ENCODE measurements at places on chromosomes 11 and 22.

DNA sequence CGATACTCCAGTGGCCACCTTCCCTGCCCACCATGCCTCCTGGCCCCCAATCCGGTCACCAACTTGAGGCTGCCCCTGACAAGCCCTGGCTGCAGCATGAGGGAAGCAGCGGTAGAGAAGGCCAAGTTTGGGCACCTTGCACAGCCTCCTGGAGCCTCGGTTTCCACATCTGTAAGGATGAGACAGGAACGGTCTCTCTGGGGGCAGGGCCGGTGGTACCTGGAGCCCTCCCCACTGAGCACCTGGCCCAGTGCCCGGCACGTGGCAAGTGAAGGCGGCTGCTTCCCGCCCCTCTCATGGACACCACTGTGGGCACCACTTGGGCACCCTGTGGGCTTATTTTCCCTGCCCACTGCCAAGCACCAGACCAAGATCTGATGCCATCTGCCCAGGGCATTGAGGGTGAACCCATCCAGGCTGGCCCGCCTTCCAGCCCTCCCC, 77.8 kb downstream of the CDKN1C start:
- DNase-seq = no peak

GRCh38 chr11:118442908-118443589, 6.8 kb downstream of the KMT2A start:
- DNase-seq = no peak

GRCh38 chr11:126862664-126863243, 137.8 kb downstream of the KIRREL3 start:
- no peak for DNase-seq

GRCh38 chr11:746289-747157, 741 bp upstream of the TALDO1 start:
- DNase-seq = no peak

DNA sequence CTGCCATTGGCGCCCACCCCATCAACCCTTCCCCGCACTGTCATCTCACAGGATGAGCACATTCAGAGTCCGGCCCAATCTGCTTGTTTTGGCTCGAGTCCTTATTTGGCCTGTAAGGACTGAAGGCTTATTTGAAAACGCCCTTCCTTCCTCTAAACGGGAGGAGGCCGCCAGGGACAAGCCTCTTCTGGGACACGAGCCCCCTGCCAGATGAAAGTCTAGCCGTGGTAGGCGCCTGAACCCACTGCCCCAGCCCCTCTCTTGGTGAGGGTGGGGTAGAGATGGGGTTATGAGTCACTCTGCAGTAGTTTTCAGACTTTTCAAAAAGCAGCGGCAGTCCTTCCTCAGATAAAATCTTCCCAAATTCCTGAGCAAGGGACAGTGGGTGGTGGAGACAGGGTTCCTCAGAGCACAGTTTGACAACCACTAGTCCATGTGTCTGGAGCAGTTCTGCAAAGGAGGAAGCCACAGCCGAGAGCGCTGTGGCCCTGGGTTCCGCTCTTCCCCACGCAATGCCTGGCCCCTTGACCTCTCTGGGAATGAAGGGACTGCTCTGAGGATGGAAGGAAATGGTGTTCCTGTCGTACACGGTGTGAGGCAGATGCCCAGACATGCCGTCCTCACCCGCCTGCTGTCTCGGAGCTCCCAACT, 57.0 kb downstream of the MYH9 start:
- DNase-seq = no peak

DNA sequence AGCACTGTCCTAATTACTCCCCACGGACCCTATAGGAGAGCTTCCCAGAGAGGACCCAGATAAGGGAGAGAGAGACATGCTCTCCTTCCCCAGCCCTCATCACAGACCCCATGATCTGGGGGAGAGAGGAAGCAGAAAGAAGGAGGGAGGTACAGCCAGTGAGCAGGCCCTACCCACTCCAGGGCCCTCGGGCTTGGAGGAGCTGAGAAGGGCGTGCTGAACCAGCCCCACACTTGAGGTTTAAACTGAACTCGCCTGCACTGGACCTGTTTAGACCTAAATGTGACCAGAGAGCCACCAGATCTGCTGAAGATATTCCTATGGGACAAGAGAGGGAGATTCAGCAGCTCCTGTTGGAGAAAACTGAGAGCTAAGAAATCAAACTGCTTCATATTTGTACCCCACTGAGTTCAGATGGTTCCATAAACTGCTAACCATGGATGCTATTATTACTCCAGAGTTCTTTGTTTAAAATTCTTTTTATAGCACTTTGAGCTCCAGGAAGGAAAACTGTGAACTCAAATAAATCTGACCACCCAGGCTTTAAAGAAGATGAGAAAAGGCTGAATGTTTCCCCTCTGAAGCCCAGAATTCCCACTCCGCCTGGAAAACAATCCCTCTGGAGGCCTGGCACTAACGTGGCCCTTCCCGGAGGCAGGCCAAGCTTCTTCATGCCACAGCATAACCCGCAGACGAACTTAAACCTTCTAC, 67.2 kb downstream of the EFCAB6 start:
- no peak for DNase-seq

DNA sequence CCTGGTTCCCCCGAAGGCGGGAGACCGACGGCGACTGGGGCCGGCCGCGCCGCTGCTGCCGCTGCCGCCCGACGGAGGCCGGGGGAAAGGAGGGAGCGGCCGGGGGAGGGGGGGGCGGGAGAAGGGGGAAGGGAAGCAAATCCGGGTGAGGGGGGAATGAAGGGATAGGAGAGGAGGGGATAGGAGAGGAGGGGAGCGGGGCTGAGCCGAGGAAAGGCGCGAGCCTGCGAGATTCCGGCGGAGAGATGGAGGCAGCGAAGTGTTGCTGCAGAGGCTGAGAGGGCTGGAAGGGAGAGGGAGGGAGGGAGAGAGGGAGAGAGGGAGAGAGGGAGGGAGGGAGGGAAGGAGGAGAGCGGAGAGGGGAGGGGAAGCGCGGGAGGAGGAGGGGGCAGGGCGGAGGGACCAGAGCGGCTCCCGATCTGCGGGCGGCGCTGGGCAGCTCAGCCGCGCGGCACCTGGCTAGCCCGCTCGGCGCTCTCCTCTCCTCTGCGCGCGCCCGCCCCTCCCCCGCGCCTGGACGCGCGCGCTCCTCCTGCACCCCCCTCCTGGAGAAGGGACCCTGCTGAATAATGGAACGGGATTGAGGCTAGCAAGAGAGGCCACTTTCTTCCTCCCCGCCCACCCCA, 52.3 kb downstream of the SLC22A12 start:
- DNase-seq = no peak

DNA sequence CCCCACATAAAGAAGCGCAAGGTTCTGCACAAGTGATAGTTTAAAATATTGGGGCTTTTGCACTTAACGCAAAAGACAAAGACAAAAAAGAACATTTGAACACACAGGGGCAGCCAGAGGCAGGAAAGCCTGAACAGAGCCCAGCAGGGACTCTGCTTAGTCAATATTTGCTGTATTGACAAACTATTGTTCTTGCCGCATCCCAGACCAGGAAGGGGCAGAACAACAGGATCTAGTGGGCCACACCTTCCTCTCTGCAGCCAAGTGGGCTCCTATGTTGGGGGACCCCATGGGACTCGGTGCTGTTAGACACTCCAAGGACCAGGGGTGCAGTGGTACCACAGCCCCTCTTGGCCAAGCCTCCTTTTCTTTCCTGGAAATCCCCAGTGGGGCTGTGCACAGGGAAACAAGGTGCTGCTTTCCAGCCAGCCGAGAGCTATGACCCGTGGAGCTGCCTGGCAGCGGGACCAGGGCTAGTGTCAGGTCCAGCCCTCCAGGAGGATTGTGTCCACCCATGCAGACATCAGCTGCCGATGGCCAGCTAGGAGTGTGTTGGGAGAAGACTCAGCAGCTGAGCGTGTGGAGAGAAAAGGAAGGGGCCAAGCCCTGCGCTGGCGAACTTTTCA, 43.3 kb upstream of the ANO1 start:
- DNase-seq = no peak

DNA sequence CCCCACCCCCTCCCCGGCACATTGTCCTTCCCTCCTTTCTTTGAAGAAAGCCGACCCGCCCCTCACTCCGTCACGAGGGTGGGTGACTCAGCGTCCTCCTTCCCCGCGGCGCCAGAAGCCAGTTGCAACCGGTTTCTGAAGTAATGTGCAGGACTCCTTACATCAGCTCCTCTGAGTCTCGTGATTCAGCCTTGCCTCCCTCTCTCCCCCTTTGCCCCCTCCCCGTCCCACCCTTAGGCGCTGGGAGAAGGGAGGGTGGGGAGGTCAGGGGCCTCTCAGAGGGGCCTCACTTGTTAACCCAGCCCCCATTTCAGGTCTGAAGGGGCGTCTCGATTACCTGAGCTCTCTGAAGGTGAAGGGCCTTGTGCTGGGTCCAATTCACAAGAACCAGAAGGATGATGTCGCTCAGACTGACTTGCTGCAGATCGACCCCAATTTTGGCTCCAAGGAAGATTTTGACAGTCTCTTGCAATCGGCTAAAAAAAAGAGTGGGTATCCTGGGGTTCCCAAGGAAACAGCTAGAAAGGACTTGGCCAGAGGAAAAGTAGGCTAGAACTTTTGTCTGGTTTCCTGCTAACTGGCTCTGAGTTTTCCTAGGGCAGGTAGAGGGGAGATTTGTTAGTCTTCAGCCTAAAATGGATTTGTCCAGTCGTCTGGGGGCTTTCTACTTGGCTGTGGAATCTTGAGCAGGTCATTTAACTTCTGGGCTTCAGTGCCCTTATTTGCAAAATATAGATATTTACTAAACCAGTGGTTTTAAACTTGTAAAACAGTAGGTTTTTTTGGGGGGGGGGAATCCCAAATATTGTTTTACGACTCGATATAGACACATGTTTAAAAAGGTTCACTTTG, 1.1 kb downstream of the SLC3A2 start:
- DNase-seq = peak; percentile 88

DNA sequence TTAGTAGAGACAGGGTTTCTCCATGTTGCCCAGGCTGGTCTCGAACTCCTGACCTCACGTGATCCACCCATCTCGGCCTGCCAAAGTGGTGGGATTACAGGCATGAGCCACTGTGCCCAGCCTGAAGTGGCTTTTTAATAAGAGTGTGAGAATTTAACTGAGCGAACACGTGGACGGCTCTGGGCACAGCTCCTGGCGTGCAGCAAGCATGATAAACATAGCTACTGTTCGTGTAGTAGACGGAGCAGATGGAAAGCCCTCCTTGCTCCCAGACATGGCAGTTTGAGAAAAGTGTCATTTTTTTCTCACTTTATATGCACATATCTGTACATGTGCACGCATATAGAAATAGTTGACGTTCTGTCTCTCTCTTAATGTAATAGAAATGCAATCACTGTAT, 7.0 kb downstream of the EMID1 start:
- no peak for DNase-seq

GRCh38 chr11:60125956-60126585, 37.6 kb downstream of the MS4A2 start:
- no peak for DNase-seq

DNA sequence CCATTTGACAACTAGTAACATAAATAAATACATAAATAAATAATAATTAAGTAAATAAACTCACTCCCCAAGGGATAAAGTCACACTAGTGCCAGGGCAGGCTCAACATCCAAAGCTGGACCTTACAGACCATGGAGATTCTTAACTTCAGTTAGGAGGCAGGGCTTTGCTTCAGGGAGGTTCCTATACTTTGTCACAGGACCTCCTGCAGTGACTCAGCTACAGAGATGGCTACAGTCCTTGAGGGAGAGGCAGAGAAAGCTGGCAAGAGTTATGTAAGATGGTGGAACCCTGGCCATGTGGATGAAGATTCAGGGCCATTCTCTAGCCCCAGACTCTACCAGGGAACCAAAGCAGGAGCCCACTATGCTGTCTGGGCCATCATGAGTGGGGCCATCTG, 74.1 kb upstream of the CADM1 start:
- DNase-seq = no peak

- no peak for DNase-seq
Observed at GRCh38 chr11:32184723-32185376, 94.0 kb downstream of the RCN1 start.

DNA sequence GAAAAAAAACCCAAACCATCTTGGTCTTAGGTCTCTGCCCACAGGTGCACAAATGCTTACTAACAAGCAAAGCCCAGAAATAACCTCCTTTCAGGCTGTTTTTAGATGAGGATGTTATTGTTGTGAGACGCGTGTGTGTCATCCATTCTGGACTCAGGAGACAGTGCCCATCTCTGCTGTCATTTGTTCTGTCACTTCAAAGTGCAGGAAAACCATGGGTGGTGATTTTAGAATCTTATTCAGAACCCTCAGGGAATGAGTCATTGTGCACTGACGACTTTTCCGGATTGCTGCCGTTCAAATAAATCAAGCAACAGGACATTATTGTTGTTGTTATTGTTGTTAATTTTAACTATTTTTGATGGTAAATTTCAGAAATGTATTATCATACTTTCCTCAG, 110.3 kb downstream of the LRRC32 start:
- DNase-seq = no peak

DNA sequence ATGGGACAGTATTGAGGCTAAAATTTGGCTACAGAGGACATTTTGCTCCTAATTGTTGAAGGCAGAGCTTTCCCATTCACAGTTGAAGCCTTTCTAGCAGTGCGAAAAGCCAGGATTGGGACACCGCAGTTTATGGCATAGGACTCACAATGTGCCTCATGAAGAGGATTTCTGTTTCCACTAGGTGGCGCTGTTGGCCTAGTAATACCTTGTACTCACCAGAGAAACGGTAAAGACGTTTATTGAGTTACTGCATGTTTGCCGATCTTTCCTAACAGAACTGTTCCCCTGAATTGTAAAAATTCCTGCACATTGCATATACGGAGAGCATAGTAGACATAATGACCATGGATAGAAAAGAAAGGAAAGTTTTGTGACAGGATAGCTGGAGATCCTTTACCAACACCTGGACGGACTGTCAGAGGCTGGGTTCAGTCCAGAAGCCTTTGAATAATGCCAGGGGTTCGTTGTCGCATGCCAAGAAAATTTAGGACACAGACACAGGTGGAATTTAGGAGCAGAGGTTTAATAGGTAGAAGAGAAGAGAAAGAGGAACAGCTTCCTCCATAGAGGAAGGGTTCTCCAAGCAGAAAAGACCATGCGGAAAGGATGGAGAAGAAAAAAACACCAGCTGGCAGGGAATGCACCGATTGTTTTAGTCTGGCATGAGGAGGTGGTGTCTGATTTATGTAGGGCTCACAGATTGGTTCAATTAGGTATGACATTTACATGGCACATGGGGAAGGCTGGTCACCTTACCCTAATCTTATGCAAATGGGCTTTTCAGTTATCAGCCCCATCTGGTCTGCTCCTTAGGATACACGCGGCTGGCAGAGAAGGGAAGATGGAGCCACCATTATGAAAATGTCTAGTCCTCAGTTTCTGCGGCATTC, 10.8 kb upstream of the OR51D1 start:
- DNase-seq = no peak

Measured in stimulated activated CD4-positive, alpha-beta T cell treated with anti-CD3 and anti-CD28 coated beads, Interleukin-1b, Interleukin-23, amount 100 ng/mL, for 1 hour (primary cell).